ENCODE measurements at places on chromosomes 2 and 18. TPM values are rescaled to one million over a fixed set of nuclear protein-coding genes. Genes with fewer than 3 reads are reported as not detected.

NIF3L1 gene
- 19.5 TPM for total RNA-seq

CNGA3 gene
- total RNA-seq: 0.27 TPM

LAMA1 gene
- 13.4 TPM for total RNA-seq

DTYMK gene
- 13.4 TPM for total RNA-seq

GKN2 gene
- not detected for total RNA-seq

SERPINB13 gene
- total RNA-seq: not detected

KCNG2 gene
- not detected for total RNA-seq

All from left colon (tissue), 2 donors.